Right lobe of liver (tissue), 6 donors: ENCODE measurements at places on chromosomes 7 and 10.

GRCh38 chr10:62348029-62348428 is 26.1 kb upstream of the ZNF365 start:
- no peak for DNase-seq

GRCh38 chr7:6442114-6442513 is 5.6 kb downstream of the DAGLB start:
- no peak for DNase-seq

- DNase-seq = no peak
Measured at GRCh38 chr10:33533612-33534011, 199.1 kb upstream of the NRP1 start.

- no peak for DNase-seq
Measured at GRCh38 chr7:1694611-1695511, 24.8 kb downstream of the ELFN1 start.
